ENCODE measurements at places on chromosomes 11 and 22. TPM values are rescaled to one million over a fixed set of nuclear protein-coding genes. Genes with fewer than 3 reads are reported as not detected.
A peak's percentile ranks its signal among the peaks of the same experiment; 100 is the strongest.

DNA sequence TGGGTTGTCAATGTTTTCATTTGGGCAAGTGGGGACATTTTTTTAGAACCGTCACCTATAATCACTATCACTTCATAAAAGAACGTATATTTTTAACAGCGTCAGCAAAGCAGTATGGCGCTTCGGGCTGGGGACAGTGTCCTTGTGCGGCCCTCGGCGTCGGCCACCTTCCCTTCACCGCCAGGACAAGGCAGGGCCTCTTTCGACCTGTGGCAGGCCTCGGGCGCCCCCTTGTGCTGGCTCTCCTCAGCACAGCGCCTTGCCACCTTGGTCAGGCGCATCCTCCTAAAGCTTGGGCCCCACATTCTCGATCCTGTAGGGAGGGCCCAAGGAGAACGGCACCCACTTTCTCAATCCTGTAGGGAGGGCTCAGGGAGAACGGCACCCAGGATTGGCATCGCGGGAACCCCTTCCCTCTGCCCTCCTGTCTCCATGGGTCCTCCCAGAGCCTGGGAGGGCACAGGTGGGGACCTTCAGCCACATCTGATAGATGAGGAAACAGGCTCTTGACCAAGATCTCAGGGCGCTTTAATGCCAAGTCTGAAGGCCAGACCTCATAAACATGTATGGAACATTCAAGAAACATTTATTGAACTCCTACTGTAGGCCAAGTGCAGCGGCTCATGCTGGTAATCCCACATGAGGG lies 11.5 kb upstream of the FADD start:
- ATAC-seq, result peak; percentile 79

- peak; percentile 53 for ATAC-seq
Observed at GRCh38 chr11:68036717-68037239, 2.0 kb upstream of the TCIRG1 start.

DNA sequence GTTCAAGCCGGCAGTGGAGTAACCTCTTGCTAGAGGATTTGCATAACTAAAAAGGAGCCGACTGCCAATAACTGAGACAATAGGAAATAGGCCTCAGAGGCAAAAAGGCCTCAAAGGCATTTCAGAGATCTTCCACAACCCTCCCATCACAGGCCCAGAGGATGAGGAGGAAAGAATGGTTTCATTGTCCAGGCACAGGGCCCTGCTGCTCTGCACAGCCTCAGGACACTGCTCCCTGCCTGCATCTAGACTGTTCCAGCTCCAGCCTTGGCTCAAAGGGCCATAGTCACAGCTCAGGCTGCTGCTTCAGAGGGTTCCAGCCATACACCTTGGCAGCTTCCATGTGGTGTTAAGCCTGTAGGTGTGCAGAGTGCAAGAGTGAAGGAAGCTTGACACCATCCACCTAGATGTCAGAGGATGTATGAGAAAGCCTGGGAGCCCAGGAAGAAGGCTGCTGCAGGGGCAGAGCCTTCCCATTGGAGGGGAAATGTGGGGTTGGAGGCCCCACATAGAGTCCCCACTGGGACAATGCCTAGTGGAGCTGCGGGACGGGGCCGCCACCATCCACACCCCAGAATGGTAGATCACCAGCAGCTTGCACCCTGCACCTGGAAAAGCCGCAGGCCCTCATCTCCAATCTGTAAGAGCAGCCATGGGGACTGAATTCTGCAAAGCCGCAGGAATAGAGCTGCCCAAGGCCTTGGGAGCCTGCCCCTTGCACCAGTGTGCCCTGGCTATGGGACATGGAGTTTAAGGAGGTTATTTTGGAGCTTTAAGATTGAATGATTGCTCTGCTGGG lies 8.2 kb upstream of the LRP5 start:
- no peak for ATAC-seq

The MN1 gene
- 0.13 TPM for total RNA-seq

The RAG2 gene
- not detected for total RNA-seq

DNA sequence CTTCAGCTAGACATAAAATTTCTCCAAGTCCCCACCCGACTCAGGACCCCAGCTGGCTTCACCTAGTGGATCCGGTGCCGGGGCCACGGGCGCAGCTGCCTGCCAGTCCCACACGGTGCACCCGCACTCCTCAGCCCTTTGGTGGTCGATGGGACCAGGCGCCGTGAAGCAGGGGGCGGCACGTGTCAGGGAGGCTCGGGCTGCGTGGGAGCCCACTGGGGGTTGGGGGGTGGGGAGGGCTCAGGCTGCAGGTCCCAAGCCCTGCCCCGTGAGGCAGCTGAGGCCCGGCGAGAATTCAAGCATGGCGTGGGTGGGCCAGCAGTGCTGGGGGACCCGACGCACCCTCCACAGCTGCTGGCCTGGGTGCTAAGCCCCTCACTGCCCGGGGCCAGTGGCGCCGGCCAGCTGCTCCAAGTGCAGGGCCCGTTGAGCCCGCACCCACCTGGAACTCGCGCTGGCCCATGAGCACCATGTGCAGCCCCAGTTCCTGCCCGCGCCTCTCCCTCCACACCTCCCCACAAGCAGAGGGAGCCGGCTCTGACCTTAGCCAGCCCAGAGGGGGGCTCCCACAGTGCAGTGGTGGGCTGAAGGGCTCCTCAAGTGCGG lies 747.0 kb downstream of the FAM181B start:
- no peak for ATAC-seq

GRCh38 chr11:131533998-131534397 lies 163.6 kb downstream of the NTM start:
- ATAC-seq, result no peak

- no peak for ATAC-seq
Observed at GRCh38 chr11:43010042-43010441, 301.8 kb upstream of the API5 start.

The ROM1 gene
- 2.0 TPM for total RNA-seq

GRCh38 chr22:43274595-43275240 lies 68.5 kb downstream of the SCUBE1 start:
- ATAC-seq, result no peak

- no peak for ATAC-seq
Observed at GRCh38 chr11:46359953-46360352, 12.7 kb downstream of the DGKZ start.

DNA sequence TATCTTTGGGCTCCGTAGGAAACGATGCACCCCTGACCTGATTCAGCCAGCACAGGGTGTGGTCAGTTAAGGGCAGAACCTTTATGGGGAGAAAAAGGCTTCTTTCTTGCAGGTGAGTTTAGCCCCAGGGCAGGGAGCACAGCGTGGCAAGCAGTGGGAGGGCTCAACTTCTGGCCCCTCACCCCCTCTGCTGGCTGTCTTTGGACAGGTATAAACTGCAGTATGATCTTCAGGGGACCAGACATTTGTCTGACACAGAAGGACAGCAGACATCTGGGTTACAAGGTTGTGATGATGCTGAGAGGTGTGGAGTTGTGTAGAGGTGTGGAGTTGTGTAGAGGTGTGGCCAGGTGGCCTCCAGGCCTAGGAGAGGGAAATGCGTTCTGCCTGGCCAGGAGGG lies 324.0 kb upstream of the PLET1 start:
- ATAC-seq, result no peak

The EFCAB6 gene
- total RNA-seq, result not detected

GRCh38 chr11:45233121-45233803 lies 52.9 kb downstream of the SYT13 start:
- ATAC-seq, result peak; percentile 65

The TMPRSS5 gene
- 0.95 TPM for total RNA-seq

The PEX16 gene
- total RNA-seq, result 45.4 TPM

- ATAC-seq, result peak; percentile 62
Observed at GRCh38 chr22:36439481-36440271, 41.8 kb downstream of the TXN2 start.

GRCh38 chr22:24383061-24383460 lies 44.3 kb upstream of the ADORA2A start:
- no peak for ATAC-seq

DNA sequence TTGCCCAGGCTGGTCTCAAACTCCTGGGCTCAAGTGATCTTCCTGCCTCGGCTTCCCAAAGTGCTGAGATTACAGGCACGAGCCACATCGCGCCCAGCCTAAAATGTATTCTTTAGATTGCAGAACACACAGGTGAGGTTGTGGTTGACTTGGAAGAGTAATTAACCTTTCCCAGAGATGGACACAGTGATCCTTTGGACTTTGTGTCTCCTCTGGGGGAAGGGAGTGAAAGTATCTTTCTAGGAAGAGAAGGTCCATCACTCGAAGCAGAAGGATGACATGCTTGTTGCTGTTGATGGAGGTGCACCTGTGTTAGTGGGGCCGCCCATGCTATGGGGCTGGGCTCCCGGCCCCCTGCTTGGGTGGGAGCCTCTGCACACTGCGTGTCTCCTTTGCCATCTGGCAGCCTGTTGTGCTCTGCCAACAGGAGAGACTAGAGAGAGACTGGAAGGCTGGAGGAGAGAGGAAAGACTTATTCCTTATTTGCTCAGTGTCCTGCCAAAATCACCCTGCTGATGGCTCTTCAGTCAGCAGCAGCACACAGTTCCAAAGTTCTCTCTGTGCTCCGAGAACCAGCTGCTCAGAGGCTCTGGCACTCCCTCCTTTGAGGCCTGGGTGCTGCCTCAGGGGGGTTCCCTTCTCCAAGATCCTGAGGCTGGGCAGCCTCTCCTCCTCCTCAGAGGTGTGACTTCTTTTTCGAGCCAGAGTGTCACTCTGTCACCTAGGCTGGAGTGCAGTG lies 33.1 kb upstream of the CYB5R3 start:
- no peak for ATAC-seq

- no peak for ATAC-seq
Observed at GRCh38 chr11:134538742-134539141, 126.7 kb upstream of the B3GAT1 start.

DNA sequence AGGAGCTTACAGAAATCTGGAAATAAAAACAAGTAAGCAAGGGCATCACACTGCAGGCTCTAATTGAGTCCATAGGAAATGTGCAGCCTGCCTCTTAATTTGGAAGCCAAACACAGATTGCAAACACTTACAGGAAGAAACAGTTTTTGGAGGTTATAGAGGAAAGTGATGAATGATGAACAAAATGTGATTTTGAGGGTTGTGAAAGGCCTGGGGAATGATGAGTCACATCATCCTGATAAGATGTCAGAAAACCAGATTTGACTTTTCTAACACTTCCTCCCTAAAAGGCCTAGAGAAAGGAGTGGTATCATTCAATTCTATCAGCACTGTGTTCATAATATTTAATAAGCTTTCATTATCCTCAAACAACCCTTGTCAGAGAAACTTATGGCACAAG lies 96.6 kb upstream of the POU2AF2 start:
- no peak for ATAC-seq

GRCh38 chr22:47370448-47371262 lies 608.2 kb downstream of the TBC1D22A start:
- peak; percentile 37 for ATAC-seq

The CDC45 gene
- 99.9 TPM for total RNA-seq

The DNAJB7 gene
- not detected for total RNA-seq

DNA sequence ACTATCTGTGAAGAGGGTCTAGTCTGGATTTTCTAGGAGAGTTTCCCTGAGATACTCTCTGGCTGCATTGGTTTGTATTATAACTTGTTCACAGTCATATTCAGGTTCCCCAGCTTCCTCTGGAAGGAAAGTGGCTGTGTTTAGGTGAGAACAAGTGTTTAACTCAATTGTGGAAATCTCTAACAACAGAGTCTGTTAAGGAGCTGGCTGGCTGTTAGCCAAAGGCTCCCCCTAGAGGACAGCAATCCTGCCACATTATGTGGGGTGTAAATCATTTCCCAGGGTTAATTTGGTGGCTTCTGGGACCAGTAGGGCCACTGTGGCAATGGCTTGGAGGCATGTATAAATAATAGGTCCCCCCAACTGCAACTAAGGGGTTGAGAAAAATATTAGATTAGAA lies 18.4 kb downstream of the MS4A6E start:
- no peak for ATAC-seq

GRCh38 chr22:49403102-49403501 lies 424.6 kb downstream of the BRD1 start:
- no peak for ATAC-seq

GRCh38 chr11:69560141-69560790 lies 78.8 kb downstream of the LINC01488 start:
- no peak for ATAC-seq

GRCh38 chr11:70105755-70106571 lies 27.8 kb downstream of the ANO1 start:
- no peak for ATAC-seq

The MRGPRX3 gene
- total RNA-seq, result not detected

The ATF4 gene
- 432 TPM for total RNA-seq

The PKP3 gene
- not detected for total RNA-seq

The CRYBB1 gene
- total RNA-seq, result not detected

GRCh38 chr11:95778699-95779098 lies 10.9 kb downstream of the FAM76B start:
- ATAC-seq, result no peak

- ATAC-seq, result no peak
Observed at GRCh38 chr22:49685686-49686085, 142.0 kb downstream of the BRD1 start.

The CRYAB gene
- total RNA-seq, result not detected

GRCh38 chr11:88418508-88418907 lies 81.0 kb upstream of the CTSC start:
- no peak for ATAC-seq

DNA sequence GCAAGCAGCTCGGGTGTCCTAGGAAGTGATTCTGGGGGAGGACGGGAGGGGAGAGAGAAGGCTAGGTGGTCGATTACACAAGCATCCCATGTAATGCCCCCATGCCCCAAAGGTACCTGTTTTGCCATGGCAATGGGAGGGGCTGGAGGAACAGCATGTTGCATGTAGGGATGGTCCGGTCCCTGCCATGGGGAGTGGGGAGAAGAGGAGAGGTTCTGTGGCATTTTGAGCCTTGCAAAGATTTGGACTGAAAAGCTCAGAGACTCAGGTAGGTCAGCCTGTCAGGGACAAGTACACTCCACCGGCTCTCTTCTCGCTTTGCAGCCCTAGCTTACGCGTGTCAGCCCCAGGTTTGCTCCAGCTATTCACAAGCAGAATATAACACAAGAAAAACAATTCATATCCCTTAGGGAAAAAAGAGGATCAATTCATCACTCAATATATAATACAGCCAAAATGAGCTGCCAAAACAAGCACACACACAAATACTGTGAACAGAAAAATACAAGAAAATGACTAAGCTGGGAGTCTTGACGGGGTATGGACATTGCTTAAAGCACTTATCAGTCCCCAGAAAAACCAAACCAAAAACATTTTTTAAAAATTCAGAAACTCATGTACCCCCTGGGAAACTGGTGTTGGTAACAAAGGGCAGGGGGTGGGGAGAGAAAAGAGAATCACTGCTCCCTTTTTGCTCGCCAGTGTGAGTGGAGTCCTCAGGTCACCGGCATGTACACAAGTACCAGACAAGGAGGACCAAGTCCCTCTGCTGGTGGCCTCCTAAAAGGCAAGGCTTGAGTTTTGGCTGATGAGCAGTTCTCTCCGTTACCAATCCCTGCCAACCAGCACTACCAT lies 21.6 kb downstream of the APOL5 start:
- no peak for ATAC-seq

- ATAC-seq, result no peak
Observed at GRCh38 chr11:23236826-23237555, 376.7 kb upstream of the CCDC179 start.

GRCh38 chr22:46936378-46936903 lies 174.0 kb downstream of the TBC1D22A start:
- no peak for ATAC-seq

DNA sequence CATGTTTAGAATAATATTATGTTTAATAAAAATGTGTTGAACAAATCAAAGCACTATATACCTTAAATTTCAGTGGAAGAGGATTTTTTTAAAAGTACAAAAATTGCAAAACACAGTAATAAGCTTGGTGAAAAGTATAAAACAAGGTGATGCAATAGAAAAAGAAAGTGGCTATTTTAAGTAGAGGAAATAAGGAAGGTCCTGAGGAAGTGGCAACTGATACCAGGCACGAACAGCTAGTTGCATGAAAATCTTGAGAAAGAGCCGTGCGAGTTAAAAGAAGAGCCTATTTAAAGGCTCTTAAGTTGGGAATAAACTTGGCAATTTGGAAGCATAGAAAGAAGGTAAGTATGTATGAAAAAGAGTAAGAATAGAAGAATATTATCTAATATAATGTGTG lies 1679.3 kb downstream of the LRRC4C start:
- ATAC-seq, result no peak

All from activated T-helper 17 cell treated with anti-CD3 and anti-CD28 coated beads, Interleukin-2, amount 50 U/mL, for 72 hours (primary cell).